ENCODE measurements at places on chromosomes 13 and 19. TPM values are rescaled to one million over a fixed set of nuclear protein-coding genes. Genes with fewer than 3 reads are reported as not detected.

SOX1 gene
- not detected for total RNA-seq

PDE4C gene
- 1.8 TPM for total RNA-seq

KLK3 gene
- not detected for total RNA-seq

OR10H1 gene
- total RNA-seq: not detected

PGLYRP2 gene
- total RNA-seq: not detected

DNA sequence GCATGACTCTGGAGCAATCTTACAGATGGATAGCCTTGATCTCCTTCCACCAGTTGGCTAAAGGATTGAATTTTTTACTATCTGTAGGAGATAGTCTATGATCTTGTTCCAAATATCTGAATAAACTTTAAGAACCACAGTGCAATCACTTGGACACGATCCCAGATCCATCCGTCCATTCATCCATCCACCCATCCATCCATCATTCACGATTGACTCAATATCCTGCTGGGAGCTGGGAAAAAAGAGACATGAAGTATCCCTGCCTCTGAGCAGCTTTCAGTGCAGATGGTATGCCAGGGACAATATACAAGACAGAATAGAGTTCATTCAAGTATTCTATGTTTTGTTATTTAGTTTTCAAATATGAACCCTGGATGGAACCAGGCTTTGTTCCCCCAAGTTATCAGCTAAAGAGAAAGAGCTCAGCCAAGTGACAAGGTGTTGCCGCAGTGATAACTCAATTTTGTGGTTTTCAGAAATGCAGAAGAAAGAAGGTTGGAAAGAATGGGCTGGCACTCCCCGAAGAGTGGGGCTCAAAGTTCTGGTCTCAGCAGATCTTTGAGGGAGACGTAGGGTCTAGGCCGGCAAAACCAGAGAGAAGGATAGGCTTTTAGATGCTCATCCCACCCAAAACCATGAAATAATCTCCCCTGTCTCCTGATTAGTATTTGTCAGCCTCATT lies 66.3 kb downstream of the IRS2 start:
- DNase-seq: no peak

DNA sequence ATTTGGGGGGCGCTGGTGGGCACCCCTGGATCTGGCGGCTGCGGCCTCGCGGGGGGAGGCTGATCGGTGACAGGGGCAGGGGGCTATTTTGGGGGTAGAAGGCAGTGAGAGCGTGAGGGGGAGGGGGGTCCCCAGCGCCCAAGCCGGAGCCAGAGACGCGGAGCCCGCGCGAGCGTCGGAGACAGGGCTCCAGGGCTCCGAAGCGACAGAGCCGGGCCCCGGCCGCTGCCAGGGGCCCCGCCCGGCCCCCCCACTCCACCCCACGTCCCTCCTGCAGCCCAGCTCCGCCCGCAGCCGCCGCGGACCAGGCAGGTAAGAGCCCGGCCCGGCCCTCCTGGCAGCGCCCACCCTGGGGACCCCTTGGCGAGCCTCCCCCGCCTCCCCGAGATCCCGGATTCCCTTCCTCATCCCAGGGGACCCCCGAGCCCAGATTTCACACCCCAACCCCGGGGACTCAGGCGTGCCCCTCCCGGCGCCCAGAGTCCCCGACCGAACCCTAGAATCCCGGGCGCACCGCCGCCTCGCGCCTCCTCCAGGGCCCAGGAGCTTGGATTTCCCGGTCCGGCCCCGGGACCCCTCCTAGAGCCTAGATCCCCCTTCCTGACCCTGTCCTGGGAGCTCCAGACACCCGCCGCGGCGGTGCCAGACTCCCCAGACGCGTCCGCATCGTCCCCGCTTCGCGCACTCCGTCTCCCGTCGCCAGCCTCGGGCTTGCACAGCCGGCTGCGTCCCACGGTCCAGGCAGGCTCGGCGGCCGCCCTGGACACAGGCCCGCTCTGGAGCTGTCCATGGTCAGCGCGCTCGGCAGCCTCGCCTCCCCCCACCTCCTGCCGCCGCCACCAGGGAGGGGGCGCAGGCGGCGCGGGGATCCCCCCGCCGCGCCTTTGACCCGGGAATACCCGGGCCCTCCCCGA lies at the start of gene PPFIA3:
TSS of gene PPFIA3 (plus strand) at position 134 of the 914 bp plus-strand sequence. CDS start 8,330 bp downstream, outside the sequence.
- peak; percentile 81 for DNase-seq

- no peak for DNase-seq
Measured at GRCh38 chr19:19637186-19637522, 6.3 kb downstream of the GMIP start.

GRCh38 chr13:67635754-67636153 lies 405.6 kb upstream of the PCDH9 start:
- DNase-seq: no peak

- no peak for DNase-seq
Measured at GRCh38 chr19:50713556-50714236, 5.9 kb downstream of the SHANK1 start.

DNA sequence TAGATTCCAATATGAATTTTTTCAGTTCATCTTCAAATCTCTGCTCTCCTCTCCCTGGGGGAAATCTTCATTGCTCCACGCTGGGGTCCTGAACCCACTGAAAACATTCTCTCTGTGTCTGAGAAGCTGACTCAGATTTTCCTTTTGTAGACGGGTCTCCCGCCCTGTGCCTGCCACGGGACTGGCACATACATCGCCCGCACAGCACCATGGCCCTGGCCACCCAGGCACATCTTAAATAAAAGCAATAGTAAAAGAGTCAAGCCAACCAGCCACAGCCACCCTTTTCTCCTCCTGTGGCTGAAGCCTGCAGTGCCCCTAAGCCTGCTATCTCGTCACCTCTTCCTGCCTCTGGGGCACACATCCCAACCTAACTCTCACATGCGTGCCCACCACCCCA lies 301.2 kb downstream of the ZNF536 start:
- DNase-seq: no peak

DNA sequence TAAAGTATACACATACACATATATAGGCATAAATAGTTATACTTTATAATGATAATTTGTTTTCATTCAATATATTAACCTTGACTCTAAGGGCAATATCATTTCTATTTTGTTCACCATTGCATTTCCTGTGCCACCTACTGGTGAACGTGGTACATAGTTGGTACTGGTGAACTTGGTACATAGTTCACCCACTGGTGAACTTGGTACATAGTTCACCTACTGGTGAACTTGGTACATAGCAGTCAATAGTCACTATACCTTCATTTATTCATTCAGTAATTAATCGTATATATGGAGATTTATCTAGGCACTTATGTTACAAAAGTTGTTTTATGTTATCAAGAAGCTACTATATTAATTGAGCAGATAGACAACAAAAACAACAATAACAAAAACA lies 172.6 kb upstream of the ATXN8OS start:
- no peak for DNase-seq

DNA sequence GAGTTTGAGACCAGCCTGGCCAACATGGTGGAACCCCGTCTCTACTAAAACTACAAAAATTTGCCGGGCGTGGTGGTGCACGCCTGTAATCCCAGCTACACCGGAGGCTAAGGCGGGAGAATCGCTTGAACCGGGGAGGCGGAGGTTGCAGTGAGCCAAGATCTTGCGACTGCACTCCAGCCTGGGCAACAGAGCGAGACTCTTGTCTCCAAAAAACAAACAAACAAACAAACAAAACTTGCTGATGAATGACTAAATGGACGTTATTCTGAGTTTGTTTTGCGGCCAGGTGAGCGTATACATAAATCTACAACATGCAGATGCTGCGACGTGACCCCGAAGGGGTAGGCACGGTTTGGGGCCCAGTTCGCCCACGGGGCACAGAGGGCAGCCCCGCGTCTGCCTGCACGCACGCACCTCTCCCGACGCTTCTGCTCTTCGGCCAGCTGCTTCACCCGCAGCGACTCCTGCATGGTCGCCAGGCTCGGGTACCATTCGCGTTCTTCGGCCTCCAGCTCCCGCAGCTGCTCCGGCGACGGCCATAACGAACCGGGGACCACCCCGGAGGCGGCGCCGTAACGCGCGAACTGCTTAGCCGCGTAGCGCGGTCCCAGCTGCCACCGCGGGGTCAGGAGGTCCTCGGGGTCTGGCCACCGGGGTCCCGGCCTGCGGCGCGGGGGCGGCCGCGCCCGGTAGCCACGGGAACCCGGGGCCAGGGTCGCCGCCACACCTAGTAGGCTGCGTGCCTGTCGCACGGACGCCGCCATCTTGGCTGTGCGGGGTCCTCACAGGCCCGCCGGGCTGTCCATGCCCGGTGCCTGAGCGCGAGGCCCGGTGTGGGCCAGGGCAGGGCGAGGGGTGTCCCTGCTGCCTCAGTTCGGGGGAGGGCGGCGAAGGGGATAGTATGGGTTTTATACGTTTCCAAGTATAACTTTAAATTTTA lies at the start of gene GADD45GIP1:
TSS of gene GADD45GIP1 (minus strand) at position 778 of the 943 bp plus-strand sequence. CDS start at position 767, 11 bp downstream.
- peak; percentile 90 for DNase-seq

GRCh38 chr19:36046443-36047050 lies 7.5 kb downstream of the THAP8 start:
- DNase-seq: no peak

- no peak for DNase-seq
Measured at GRCh38 chr19:10168386-10168948, 26.3 kb downstream of the DNMT1 start.

DNA sequence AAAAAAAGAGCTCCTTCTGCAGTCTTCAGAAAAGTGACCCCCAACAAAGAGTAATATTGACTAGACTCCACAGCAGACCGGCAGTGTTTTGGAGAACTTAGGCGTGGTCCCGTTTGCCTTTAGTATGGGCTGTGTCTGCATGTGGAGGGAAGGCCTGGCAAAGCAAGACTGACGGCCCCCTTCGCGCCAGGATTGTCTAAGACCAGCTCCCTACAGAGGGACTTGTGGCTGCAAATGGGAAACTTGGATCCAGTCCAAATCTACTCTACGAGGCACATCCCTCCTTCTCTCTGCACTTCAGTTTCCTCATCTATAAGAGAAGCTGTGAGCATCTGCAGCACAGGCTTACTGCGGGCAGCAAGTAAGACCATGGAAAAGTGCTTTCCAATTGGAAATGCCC lies 350.0 kb downstream of the ZNF536 start:
- DNase-seq: no peak

DNA sequence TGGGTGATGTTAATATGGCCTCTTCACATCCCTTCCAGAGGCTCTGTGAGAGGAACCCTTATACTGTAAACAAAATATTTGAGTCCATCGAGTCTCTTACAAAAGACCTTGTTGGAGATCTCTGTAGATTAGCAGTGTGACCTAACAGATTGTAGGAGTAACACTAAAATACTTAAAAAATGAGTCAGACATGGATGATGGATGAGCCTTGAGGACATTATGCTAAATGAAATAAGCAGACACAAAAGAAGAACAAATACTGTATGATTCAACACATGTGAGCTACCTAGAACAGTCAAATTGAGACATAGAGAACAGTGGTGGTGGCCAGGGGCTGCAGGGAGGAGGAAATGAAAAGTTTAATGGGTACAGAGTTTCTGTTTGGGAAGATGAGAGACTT lies 152.2 kb upstream of the UBL3 start:
- no peak for DNase-seq

GRCh38 chr13:73657821-73658540 lies 476.2 kb downstream of the KLF12 start:
- peak; percentile 80 for DNase-seq

GRCh38 chr13:103788061-103788652 lies 721.9 kb upstream of the SLC10A2 start:
- DNase-seq: peak; percentile 38

DNA sequence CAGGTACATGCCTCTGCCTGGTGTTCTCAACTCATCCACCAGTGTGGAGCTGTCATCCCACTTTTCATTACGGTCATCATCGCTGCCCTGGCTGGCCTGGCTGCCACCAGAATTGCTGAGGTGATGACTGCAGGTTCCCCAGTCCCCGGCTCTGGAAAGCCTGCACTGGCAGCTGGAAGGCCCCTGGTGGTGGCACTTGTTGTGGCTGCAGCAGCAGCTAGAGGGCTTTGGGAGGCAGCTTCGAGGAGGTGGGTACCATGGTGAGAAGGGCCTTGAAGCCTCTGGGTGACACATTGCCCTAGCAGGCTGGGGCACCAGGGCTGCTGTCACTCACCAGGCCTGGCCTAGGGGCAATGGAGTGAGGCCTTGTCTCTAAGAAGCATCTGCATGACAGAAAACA lies 25.3 kb upstream of the ZNF14 start:
- no peak for DNase-seq

GRCh38 chr13:82947683-82948082 lies 934.6 kb downstream of the SLITRK1 start:
- DNase-seq: no peak

GRCh38 chr13:28735481-28736029 lies 16.8 kb upstream of the SLC46A3 start:
- no peak for DNase-seq

DNA sequence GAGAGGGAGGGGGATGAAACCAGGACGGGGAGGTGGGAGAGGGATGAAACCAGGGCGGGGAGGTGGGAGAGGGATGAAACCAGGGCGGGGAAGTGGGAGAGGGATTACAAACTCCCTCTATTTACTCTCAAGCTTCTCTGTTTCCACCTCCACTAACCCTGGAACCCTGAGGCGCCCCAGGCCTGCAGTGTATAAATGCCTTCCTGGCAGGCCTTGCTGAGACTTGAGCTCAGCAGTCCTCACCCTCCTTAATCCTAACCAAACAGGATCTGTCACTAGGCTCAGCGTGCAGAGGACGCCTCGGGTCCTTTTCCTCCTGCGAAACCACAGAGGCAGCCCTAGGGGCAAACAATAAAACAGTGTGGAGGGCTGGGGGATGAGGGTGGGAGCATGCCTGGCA lies 32.1 kb upstream of the OR1M1 start:
- no peak for DNase-seq

GRCh38 chr19:18961767-18962620 lies 21.0 kb upstream of the HOMER3 start:
- no peak for DNase-seq

DNA sequence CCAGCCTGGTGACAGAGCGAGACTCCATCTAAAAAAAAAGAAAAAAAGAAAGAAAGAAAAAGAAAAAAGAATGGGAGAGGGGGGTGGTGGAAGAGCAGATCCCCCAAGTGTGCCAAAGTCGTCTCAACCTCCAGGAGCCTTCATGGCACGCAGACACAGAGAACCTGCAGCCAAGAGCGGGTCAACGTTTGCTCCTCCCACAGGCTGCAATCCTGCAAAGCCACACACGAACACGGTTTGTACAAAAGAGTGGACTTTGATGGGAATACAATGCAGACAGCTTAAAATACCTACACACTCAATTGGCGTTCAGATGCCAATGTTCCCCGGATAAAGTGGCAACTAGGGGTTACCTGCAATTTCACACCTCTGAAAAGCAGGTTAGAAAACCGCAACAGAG lies 29.4 kb downstream of the ANKRD10 start:
- no peak for DNase-seq

DNA sequence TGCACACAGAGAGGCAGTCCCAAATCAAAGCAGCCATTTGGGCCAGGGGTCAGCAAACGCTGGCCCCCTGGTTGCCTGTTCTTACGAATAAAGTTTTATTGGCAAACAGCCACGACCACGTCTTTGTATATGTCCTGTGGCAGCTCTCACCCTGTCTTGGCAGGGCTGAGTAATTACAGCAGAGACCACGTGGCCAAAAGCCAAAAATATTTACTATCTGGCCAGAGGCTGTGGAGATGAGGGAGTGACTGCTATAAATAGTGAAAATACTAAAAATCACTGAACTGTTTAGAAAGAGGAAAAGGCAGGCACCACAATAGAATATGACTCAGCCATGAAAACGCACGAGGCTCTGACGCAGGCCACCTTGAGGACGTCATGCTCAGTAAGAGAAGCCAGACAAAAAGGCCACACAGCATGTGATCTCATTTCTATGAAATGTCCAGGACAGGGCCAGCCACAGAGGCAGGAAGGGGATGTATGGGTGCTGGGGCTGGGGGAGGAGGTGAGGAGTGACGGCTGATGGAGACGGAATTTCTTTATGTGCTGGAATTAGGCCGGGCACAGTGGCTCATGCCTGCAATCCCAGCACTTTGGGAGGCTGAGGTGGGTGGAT lies 29.4 kb downstream of the SMIM24 start:
- DNase-seq: peak; percentile 75

- no peak for DNase-seq
Measured at GRCh38 chr13:72643311-72643989, 84.0 kb downstream of the MZT1 start.
